BE2C (cell line): ENCODE measurements at places on chromosomes 12 and 14.

GRCh38 chr12:58812214-58812613 is 108.1 kb downstream of the LRIG3 start:
- no peak for DNase-seq

DNA sequence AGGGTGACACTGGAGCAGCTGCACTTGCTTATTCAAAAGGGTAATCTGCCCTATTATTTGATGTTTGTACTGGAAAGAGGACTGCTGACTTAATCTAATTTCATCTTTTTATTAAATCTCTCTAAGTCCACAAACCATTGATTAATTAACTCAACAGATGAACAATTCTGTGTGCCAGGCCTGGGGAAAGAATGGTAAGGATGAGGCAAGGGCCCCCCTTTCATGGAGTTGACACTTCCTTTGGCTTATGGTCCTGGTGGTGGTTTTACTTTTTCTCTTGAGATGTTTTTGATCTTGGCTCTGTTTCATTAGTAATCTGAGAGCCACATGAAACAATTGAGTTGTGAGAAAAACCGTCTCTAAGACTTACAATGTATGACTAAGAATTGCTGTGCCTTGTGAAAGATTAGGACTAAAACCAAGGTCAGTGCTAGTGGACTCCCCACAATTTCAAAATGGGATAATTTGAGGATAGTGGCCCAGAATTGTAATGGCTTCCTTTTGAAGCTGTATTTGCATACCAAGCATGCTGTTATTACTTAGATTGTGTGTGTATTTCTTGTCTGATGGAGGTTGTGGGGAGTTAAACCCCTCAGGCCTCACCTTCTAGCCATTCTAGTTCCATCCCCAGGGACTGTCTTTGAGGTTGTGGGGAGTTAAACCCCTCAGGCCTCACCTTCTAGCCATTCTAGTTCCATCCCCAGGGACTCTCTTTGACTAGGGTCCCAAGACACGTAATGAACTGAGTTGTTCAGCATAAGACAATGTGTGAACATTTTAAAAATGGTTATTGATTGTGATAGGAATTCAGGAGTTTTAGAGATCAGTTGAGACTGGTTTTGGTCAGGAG is 52.5 kb upstream of the EVL start:
- peak; percentile 35 for DNase-seq

GRCh38 chr14:89621791-89622638 is 205.0 kb upstream of the FOXN3 start:
- no peak for DNase-seq

DNA sequence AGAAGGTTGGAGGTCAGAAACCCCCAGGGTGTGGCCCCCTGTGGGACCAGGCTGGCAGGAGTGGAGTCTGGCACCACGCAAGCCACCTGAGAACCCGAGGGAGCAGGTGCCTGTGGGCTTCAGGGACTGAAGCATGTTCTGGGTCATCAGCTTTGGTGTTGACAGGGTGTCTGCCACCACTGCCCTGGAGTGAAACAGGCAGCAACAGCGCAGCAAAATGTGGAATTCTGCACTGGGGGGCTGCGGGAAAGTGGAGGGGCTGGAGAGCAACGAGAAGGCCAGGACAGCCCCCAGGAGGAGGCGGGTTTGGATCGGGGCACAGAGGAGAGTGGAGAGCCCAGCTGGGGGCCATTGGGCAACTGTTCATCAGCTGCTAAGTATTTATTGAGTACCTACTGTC is 15.9 kb downstream of the PHETA1 start:
- no peak for DNase-seq

DNA sequence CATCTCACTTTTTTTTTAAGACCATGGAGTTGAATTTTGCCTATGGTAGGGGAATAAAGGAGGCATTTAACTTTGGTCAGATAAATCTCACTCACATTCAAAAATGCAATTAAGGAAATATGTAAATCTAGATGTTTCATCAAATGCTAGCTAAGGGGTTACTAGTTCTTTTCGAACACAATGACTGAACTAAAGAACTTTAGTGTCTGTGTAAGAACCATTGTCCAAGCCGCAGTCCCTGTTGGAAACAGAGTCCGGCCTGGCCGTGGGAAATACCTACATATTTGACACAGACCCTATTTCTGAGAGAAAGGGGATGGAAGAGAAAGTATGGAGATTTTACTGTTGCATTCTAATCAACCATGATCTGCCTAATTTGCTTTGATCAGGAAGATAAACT is 17.4 kb downstream of the LGR5 start:
- DNase-seq: no peak
